ENCODE measurements at places on chromosomes 7 and 10.

- DNase-seq = peak; percentile 87
Observed at GRCh38 chr7:2171855-2172254, 60.9 kb downstream of the MAD1L1 start.

- DNase-seq = no peak
Observed at GRCh38 chr7:85177316-85177715, 9.5 kb downstream of the SEMA3D start.

DNA sequence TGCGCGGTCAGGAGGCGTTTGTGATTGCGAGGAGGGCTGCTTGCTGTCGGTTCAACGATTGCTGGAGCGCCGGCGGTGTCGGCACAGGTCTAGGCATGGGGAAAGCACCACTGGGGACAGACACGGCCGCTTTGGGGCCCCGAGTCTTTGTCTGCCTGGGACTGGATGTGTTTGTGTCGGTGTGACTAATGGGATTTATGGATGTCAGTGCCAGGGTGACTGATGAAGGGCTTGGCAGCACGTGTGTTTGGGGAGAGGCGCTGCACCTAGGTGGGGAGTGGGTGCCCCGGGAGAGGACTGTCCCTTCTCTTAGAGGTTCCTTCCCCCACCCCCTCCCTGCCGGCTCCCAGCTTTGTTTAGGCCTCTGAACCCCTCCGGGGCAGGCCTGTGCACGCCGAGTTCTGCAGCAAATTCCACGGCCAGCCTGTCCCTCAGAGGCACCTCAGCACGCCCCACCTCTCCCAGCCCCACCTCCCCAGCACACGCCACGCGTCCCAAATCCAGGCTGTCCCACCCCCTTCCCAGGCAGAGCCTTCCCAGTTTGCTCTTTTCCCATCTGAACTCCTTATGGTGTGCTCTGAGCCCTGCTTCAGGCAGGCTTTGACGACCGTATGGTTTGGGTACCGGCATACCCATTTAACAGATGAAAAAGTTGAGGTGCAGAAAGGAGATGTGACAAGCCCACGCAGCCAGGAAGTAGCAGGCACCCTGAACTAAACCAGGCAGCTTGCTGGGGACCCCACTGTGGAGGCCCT, 6.4 kb upstream of the TNRC18 start:
- DNase-seq = no peak

GRCh38 chr10:119535837-119536507, 6.5 kb downstream of the RGS10 start:
- no peak for DNase-seq

GRCh38 chr10:42981358-42982236, 95.3 kb upstream of the RET start:
- no peak for DNase-seq

DNA sequence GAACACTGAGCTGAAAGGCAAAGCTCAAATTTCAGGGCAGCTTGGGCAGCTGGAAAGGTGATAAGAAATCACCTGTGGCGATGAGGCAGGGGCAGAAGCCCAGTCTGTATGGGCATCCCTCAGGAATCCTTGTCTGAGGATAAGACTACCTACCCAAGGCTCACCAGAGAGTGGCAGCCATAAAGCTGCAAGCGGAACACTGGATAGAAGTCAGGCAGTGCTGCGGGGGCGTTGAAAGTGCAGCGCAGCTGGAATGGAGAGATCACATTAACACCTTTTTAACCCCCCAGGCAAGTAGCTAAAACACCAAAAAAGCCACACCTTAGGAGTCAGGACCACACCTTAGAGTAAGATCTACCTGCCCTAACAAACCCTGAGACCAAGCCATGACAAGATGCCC, 38.2 kb downstream of the ABCB5 start:
- DNase-seq = no peak

Measured in DMS153 (cell line).